ENCODE measurements at places on chromosomes 4 and X.

DNA sequence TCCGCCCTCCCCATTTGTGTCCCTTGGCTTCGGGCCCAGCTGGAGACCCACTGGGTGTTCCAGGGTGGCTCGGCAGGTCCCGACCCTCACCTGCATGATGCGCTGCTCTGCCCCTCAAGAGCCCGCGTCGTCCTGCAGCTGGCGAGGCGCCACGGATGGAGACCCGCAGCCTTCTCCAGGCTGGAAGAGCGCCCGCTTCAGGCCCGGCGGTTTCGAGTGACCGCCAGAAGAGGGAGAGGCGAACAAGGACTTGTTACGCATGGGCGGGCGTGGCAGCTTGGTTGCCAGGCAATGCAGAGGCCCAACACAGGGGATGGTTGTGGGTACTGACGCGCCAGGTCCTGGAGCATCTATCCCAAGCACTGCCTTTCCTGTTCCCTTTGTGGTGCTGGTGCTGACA is at the start of gene PDCL2:
TSS of gene PDCL2 (minus strand) at position 232 of the 400 bp plus-strand sequence. CDS start at position 96, 136 bp downstream.
- no peak for DNase-seq

DNA sequence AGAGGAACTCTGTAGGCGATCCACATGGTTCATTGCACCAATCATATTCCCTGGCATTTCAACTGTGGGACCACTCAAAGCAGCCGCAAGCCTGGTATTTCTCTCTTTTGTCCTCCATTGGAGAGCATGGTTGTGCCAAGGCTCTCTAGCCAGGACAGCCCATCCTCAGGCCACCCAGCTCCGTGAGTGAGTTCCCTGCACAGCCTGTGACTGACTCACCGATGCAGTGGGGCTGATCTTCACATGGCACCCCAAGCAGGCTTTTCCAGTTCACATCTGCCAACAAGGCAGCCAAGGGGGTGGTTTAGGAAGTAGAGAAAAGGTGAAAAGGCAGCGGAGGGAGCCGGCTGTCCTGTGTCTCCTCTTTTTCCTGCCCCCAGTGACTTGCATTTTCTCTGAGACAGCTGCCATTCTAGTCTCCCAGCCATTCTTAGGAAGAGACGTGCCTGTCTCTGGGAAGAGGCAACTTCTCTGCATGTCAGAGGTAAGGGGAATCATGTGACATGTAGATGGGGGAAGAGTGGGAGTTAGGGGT is 69.2 kb downstream of the MID1IP1 start:
- no peak for DNase-seq

- no peak for DNase-seq
Observed at GRCh38 chr4:149972407-149972806, 105.8 kb upstream of the DCLK2 start.

- no peak for DNase-seq
Observed at GRCh38 chr4:5048721-5049120, 2.6 kb upstream of the STK32B start.

DNA sequence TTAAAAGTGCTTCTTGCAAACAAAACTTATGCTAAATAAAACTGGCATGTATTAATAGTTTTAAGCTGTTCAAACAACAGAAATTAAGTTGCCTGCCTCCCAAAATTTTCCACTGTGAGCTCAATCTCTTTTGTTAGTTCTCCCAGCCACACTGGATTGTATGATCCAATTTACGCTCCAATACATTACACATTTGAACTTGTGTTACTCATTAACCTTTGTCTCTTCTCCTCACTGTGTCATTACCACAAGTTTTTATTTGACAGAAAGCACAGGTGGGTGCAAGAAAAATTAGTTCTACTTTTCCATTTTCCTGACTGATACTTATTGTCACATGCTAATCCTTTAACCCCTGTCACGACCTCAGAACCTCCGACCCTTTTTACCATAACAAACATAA is 55.5 kb downstream of the SHISA3 start:
- no peak for DNase-seq

Data from non-pigmented ciliary epithelial cell (primary cell).